ENCODE measurements at places on chromosomes 7 and 10.

DNA sequence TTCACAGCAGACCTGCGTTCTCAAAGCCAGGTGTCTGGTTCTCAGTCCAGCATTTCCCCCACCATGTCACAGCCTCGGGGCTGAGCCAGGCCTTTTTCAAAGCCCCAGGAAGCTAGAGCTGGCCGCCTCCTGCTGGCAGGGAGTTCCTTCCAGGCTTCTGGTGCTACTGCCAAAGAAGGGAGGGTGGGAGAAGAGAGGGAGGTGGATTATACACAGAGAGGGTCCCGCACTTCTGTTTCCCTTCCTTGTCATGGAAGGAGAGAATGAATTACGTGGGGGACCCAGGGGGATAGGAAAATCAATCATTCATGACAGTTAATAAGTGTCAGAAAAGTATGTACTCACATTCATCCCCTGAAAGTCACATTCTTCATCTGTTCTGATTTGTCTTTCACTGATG is 600 bp upstream of the LGI1 start:
- DNase-seq, result no peak

DNA sequence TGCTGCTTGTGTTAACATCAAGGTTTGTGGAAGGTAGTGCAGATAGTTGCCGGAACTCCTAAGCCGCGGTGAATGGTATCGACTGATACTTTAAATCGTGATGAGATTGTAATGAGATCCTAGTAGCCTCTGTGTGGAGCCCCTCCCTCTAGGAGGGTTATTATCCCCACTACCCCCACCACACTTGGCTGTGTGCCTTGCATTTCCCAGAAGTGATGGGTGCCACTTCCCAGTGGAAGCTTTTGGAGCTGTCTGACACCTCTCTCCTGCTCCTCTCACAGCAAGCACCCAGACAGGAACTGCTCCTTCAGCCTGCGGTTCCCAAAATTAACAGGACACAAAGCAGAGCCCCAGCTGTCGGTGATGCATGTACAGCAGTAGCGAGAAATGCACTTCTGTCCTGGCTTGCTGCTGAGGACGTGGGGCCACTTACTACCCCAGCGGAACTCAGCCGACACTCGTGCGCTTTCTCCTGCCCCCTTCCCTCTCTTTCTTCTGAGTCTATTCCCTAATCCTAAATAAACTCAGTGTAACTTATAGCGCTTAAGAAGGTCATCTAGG is 52.5 kb downstream of the PRKAG2 start:
- no peak for DNase-seq

DNA sequence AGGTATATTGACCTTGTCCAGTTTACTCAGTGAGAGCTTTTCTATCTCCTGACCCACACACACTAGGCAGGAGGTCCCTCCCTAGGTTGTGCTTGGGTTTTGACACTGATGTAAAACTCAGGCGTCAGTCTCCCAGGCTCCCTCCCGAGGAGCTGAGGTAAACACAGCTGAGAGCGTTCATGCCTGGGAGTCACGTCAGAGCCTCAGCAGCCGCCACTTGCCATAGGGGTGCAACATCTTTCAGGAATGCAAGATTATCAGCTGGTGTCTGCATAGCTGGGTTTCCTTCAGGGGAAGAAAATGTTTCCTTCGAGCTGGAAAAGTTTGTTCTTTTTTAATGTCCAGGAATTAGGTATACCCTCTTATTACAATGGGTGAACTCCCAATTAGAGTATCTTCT is 70.6 kb downstream of the FGFR2 start:
- no peak for DNase-seq

DNA sequence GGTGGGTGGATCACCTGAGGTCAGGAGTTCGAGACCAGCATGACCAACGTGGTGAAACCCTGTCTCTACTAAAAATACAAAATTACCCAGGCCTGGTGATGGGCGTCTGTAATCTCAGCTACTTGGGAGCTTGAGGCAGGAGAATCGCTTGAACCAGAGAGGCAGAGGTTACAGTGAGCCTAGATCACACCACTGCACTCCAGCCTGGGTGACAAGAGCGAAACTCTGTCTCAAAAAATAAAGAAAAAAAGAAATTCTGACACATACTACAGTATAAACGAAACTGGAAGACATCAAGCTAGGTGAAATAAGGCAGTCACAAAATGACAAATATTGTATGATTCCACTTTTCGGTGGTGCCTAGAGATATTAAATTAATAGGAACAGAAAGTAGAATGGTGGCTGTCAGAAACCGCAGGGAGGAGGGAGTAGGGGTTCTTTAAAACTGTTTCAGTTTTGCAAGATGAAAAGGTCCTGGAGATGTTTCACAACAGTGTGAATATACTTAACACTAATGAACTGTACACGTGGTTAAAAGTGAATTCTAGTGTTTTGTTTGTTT is 23.2 kb downstream of the PILRA start:
- no peak for DNase-seq

DNA sequence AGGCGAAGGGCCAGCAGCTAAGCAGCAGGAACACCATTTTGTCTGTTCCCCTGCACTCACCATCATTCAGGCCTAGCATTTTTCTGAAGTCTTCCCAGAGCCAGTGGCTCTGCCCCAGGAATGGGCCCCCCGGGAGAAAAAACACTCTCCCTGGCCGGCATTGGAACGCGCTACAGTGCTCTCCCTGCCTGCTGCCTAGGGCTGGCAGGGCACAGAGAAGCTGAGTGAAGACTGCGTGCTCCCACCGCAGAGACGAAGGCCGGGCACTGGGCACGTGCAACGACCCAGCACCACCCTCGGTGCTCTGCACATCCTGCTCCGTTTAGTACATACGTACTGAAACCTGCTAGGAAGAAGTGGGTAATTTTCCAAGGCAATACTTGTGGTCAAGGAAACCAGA is 34.4 kb downstream of the HSPA12A start:
- no peak for DNase-seq

DNA sequence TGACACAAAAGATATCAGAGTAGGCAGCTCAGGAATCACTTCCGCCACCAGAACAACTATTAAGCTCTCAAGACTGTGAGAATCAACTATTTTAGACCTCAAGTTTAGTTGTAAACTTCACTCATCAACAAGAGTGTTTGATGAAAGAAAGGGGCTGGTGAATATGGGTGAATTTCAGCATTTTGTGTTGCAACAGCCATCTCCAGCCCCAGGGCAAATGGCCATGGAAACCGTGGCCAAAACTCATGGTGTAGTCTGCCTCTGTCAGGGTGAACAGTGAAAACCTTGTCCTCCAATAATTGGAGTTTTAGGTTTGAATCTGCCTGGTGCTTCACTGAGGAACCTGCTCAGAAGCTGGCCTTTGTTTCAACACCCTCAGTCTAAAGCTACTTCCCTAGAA is 60.0 kb downstream of the POLR1F start:
- DNase-seq, result no peak

DNA sequence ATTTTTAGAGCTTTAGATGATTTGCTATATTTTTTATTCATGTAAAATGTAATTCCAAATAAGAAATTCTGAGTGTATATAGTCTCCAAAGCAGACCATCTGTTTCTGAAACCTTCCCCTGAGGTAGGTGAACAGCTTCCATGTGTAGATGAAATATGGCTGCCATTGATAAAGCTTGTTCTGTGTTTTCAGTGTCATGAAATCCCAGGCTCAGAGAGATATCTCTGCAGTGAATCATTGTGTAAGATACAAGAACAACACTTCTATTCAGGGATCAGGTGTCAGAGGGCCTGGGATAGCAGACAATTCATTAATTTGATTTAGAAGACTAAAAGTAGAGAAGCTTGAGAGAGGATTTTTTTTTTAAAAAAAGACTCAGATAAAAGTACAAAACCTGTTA is 29.1 kb downstream of the ACTA2 start:
- DNase-seq, result no peak

DNA sequence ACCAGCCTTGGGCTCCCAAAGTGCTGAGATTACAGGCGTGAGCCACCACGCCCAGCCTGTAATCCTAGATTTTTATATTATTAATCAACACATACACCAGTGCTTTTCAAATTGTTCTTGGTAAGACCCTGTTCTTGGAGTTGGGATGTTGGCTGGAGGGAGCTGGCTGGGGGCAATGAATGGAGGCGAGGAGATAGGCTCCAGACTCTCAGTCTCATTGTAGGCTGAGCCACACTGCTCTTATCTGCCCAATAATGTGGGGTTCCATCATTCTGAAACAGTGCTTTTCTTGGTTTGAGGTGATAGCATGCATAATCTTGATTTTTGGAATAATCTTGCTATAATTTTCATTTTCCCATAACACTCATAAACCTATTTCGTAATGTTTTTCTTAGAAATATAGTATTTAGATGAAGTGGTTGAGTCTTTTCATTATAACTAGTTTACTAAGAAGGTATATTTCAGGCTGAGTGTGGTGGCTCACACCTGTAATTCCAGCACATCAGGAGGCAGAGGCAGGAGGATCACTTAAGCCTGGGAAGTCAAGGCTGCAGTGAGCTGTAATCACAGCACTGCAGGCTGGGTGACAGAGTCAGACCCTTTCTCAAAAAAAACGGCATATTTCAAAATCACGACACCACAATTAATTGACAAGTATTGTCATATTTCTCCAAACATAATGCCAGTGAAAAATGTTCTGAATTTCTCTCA is 65.1 kb upstream of the LYZL2 start:
- DNase-seq, result no peak

GRCh38 chr7:151232917-151233701 is 826 bp downstream of the CHPF2 start:
- peak; percentile 46 for DNase-seq

DNA sequence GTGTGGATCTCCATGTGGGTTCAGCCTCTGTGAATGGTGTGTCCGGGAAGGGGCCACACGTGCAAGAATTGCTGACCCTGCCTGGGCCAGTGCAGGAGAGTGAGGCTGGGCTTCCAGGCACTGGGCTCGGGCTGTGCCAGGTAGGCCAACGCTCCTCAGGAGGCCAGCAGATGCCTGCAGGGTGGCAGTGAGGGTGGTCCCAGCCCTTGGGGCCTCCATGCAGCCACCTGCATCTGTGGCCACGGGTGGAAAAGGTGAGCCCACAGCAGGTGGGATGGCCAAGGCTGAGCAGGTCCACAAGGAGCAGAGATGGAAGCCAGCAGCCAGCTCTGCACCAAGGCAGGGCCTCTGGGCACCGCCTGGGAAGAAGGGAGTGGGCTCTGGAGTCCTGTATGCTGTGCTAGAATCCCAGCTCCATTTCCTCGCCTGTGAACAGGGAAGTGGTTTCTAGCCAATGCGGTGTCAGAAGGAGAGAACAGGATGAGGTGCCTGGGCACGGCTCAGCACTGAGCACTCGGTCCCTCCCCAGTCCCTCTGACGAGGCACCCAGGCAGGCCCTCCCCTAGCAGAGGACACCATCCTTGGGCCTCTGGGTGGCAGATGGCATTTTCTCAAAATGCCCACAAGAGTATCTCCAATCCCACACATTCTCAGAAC is 31.1 kb upstream of the RET start:
- no peak for DNase-seq

- DNase-seq, result no peak
These were observed 2.2 kb downstream of the ARHGAP21 start for GRCh38 chr10:24721229-24722106.

DNA sequence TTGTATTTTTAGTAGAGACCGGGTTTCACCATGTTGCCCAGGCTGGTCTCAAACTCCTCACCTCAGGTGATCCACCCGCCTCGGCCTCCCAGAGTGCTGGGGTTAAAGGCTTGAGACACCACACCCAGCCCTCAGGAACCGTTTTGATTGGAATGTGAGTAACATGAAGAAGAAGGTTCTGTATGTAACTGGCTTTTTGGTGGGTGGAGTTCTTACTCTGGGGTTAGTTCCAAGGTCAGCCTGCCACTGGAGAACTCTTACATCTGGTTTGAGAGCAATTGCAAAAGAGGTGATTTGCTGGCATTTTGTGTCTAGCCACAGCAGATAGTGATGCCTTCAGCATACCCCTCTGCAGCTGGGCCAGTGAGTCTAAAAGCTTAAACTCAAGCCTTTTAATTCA is 457.8 kb upstream of the VSTM2A start:
- no peak for DNase-seq

DNA sequence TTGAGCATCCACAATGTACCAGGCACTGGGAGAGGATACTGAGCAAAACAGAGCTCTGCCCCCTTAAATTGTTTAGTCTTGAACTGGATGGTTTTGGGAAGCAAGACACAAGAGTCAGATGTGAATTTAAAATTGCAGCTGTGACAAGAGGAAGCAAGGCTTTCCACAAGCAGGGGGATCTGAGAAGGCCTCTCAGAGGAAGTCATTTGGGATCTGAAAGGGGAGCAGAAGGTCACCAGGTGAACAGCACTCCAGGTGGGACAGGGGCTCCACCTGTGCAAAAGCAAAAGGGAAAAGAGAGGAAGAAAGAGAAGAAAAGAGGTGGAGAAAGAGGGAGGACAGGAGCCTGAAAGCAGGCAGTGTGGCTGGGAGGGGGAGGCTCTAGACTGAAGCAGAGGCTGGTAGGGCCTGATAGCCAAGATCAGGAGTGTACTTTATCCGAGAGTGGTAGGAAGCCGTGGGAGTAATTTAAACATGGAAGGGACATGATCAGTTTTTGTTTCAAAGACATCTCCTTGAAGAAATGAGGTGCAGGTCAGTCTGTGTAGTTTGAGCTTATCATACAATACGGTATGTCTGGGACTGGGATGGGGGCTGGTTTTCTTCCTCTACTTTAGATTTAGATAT is 76.1 kb upstream of the DUSP5 start:
- DNase-seq, result no peak

- no peak for DNase-seq
These were observed 173.8 kb upstream of the GHITM start for GRCh38 chr10:83965473-83965872.

DNA sequence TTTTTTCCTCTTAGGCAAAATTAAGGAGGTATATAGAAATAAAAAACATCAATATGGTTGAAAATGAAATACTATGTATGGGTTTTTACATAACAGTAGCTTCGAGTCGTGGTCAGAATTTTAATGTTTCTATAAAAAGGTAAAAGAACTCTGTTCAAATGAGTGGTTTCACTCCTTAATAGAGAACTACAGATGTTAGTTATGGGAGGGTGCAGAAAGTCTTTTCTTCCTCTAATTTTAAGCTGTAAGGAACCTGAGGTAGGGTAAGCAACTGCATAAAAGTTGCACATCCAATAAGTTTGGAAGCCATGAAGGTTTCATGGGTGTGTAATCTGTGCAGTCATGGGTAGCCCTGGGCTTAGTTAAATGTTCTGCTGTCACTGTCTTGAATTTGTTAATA is 141.3 kb downstream of the SUGCT start:
- no peak for DNase-seq

DNA sequence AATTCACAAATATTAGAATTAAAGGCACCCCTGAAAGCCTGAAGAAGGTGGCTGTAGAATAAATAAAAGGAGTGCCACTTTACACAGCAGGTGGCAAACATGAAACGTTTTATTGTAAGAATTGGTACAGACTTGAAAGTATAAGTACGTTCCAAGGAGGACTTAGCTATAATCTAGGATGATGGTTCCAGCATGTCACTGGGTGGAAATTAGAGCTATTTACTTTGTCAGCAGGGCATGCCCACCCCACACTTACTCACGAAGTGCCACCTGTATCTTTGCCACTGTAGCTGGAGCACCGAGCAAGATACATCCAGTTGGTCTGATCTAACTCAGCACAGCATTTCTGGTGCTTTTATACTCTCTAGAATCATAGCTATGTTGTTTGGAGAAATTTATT is 97.8 kb downstream of the GRM8 start:
- no peak for DNase-seq

GRCh38 chr10:1247598-1248261 is 191.5 kb downstream of the WDR37 start:
- no peak for DNase-seq

Measured in T follicular helper cell (primary cell).